ENCODE measurements at places on chromosomes 6 and 20. TPM values are rescaled to one million over a fixed set of nuclear protein-coding genes. Genes with fewer than 3 reads are reported as not detected.

Gene CAGE1
- total RNA-seq = not detected

Gene ARMC12
- total RNA-seq = 1.1 TPM

Gene CLDN20
- total RNA-seq = not detected

Gene TTK
- 0.54 TPM for total RNA-seq

Gene CLVS2
- total RNA-seq = 7.5 TPM

Gene HLA-A
- total RNA-seq = 402 TPM

Gene TNXB
- 66.0 TPM for total RNA-seq

Gene SNX21
- 53.5 TPM for total RNA-seq

Gene GJA10
- not detected for total RNA-seq

Gene HUS1B
- total RNA-seq = 0.71 TPM

Gene SEL1L2
- 3.3 TPM for total RNA-seq

GRCh38 chr6:138864343-138864890 lies 68.5 kb downstream of the ECT2L start:
- H3K36me3 ChIP-seq = no peaks in the 10 kb centered on the region
- H3K4me1 ChIP-seq = peaks cover 14% of the 10 kb centered on the region
- H3K27me3 ChIP-seq = no peaks in the 10 kb centered on the region
- no peak for DNase-seq
- H3K4me3 ChIP-seq = no peak overlapping the region

- DNase-seq = peak; percentile 74
- H3K4me3 ChIP-seq = no peak overlapping the region
- no peaks in the 10 kb centered on the region for H3K4me1 ChIP-seq
- H3K27ac ChIP-seq = no peak overlapping the region
- no peaks in the 10 kb centered on the region for H3K27me3 ChIP-seq
Observed at GRCh38 chr6:163667372-163668060, 253.0 kb downstream of the QKI start.

GRCh38 chr6:86756640-86757229 lies 180.6 kb upstream of the HTR1E start:
- no peak overlapping the region for H3K27ac ChIP-seq
- no peak overlapping the region for H3K4me3 ChIP-seq
- H3K4me1 ChIP-seq = no peaks in the 10 kb centered on the region

- H3K36me3 ChIP-seq = no peaks in the 10 kb centered on the region
- no peaks in the 10 kb centered on the region for H3K27me3 ChIP-seq
- no peak overlapping the region for H3K4me3 ChIP-seq
- H3K27ac ChIP-seq = no peak overlapping the region
- no peaks in the 10 kb centered on the region for H3K4me1 ChIP-seq
Observed at GRCh38 chr6:160911949-160912348, 79.6 kb upstream of the MAP3K4 start.

GRCh38 chr20:22583773-22584521 lies 425 bp downstream of the FOXA2 start:
- no peak overlapping the region for H3K27ac ChIP-seq
- H3K4me1 ChIP-seq = peaks cover 47% of the 10 kb centered on the region
- H3K4me3 ChIP-seq = peak overlapping the region; percentile 8
- H3K27me3 ChIP-seq = peaks cover 41% of the 10 kb centered on the region

GRCh38 chr6:141956868-141957267 lies 175.9 kb upstream of the GJE1 start:
- no peak for DNase-seq
- H3K4me3 ChIP-seq = no peak overlapping the region
- no peaks in the 10 kb centered on the region for H3K4me1 ChIP-seq
- H3K27ac ChIP-seq = no peak overlapping the region
- no peaks in the 10 kb centered on the region for H3K36me3 ChIP-seq

- H3K4me3 ChIP-seq = no peak overlapping the region
- H3K27ac ChIP-seq = no peak overlapping the region
- no peaks in the 10 kb centered on the region for H3K4me1 ChIP-seq
- DNase-seq = no peak
- H3K36me3 ChIP-seq = no peaks in the 10 kb centered on the region
- no peaks in the 10 kb centered on the region for H3K27me3 ChIP-seq
Observed at GRCh38 chr20:11173916-11174315, 500.1 kb upstream of the JAG1 start.

- no peak overlapping the region for H3K4me3 ChIP-seq
- peak overlapping the region; percentile 15 for H3K27ac ChIP-seq
- no peaks in the 10 kb centered on the region for H3K36me3 ChIP-seq
- H3K4me1 ChIP-seq = peaks cover 60% of the 10 kb centered on the region
Observed at GRCh38 chr6:137210903-137211302, 8.3 kb downstream of the IFNGR1 start.

DNA sequence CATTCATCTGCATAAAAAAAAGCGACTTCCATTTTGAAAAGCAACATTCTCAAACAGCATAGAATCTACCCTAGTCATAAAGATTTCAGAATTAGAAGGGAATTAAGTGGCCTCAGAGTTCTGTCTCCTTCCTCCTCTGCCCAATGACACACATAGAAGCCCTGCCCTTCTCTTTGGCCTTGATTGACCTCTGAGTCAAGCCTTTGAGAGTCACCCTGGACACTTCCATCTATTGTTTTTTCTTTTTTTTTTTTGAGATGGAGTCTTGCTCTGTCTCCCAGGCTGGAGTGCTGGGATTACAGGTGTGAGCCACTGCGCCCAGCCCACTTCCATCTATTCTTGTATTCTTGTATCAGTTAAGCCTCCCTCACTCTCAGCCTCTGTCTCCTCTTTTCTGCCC lies 44.8 kb upstream of the CTNNBL1 start:
- no peaks in the 10 kb centered on the region for H3K36me3 ChIP-seq
- peaks cover 8% of the 10 kb centered on the region for H3K27me3 ChIP-seq
- no peak overlapping the region for H3K4me3 ChIP-seq
- no peak overlapping the region for H3K27ac ChIP-seq
- H3K4me1 ChIP-seq = no peaks in the 10 kb centered on the region

DNA sequence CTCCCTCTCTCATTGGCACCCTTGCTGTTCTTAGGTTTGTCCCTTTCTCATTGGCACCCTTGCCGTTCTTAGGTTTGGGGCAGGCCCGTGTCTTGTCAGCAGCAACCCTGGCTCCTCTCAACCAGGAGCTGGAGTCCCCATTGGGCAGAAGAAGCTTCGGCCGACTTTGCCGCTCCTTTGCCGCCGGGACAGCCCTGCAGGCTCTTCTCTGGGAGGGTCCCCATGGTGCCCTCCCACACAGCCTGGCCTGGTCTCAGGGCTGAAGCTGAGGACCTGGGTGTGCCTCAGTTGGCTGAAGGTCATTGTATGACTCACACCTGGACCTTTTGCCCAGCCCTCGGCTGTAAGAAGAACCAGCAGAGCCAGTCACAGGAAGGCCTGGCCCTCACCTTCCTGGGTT lies 59.6 kb downstream of the PPP1R14C start:
- no peaks in the 10 kb centered on the region for H3K27me3 ChIP-seq
- no peak overlapping the region for H3K27ac ChIP-seq
- no peak overlapping the region for H3K4me3 ChIP-seq
- no peaks in the 10 kb centered on the region for H3K4me1 ChIP-seq
- DNase-seq = no peak

GRCh38 chr20:62364911-62365736 lies 2.0 kb downstream of the LAMA5 start:
- H3K27me3 ChIP-seq = no peaks in the 10 kb centered on the region
- H3K4me1 ChIP-seq = peaks cover 93% of the 10 kb centered on the region
- DNase-seq = peak; percentile 91
- peak overlapping the region; percentile 98 for H3K27ac ChIP-seq
- H3K4me3 ChIP-seq = peak overlapping the region; percentile 87

- no peaks in the 10 kb centered on the region for H3K36me3 ChIP-seq
- H3K4me3 ChIP-seq = no peak overlapping the region
- no peaks in the 10 kb centered on the region for H3K27me3 ChIP-seq
Observed at GRCh38 chr20:58956078-58956477, 25.0 kb upstream of the NELFCD start.

DNA sequence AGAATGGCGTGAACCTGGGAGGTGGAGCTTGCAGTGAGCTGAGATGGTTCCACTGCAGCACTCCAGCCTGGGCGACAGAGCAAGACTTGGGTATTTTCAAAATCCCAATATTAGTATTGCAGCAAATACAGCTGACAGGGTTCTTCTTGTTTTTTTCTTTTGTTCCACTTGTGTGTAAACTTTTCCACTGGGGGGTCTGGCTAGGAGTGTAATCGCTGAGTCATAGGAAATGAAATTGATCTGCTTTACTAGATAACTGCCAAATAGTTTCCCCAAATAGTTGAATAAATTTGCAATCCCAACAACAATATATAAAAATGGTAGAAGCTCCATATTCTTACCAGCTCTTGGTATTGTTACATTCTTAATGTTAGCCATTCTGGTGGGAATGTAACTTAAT lies 526.0 kb upstream of the SOX4 start:
- H3K27ac ChIP-seq = no peak overlapping the region
- H3K4me3 ChIP-seq = no peak overlapping the region
- peaks cover 3% of the 10 kb centered on the region for H3K36me3 ChIP-seq

DNA sequence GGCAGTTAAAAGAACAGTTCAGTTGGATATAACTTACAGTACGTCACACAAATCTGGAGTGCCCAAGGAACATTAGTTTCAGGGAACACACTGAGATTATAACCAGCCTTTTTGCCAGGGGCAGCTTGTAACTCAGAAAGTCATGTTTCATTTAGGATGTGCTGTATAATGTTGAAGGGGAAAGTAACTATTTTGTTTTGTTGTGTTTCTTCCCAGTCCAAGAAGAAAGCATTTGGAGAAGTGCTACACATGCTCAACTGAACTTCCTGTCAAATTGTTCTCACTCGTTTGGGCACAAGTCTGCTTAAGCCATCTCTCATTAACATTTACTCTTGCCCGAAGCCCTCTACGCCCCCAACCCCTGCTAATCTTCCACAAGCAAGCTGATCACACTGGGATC lies 157.9 kb downstream of the BTBD9 start:
- DNase-seq = no peak
- no peaks in the 10 kb centered on the region for H3K36me3 ChIP-seq
- H3K27ac ChIP-seq = no peak overlapping the region
- H3K4me1 ChIP-seq = peaks cover 4% of the 10 kb centered on the region

- no peak overlapping the region for H3K27ac ChIP-seq
- no peaks in the 10 kb centered on the region for H3K27me3 ChIP-seq
- no peak overlapping the region for H3K4me3 ChIP-seq
- H3K36me3 ChIP-seq = no peaks in the 10 kb centered on the region
Observed at GRCh38 chr20:45017857-45018256, 51.5 kb downstream of the STK4 start.

Measured in sigmoid colon (tissue), 7 donors.